ENCODE measurements at places on chromosomes 6 and 20. TPM values are rescaled to one million over a fixed set of nuclear protein-coding genes. Genes with fewer than 3 reads are reported as not detected.

DNA sequence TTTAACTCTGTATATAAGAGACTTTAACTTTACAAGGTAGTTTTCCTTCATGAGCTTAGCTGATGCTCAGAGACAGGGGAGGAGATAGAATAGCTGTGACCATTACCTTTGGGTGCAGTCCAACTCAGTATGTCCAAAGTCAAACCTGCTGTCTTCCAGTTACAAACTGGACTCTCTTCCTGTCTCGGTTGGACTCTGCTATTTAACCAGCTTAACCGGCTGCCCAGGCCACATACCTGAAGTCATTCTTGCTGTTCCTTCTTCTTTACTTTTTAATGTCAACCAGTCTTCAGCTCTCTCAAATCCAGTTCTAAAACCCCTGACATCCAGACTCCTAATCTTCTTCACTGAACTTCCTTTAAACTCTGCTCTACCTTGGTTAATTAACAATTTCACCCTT lies 138.3 kb upstream of the TSHZ2 start:
- no peaks in the 10 kb centered on the region for H3K4me1 ChIP-seq
- no peaks in the 10 kb centered on the region for H3K36me3 ChIP-seq

- no peak overlapping the region for H3K4me3 ChIP-seq
- no peak for DNase-seq
- H3K27ac ChIP-seq = no peak overlapping the region
Observed at GRCh38 chr6:43900560-43900915, 130.5 kb downstream of the VEGFA start.

DNA sequence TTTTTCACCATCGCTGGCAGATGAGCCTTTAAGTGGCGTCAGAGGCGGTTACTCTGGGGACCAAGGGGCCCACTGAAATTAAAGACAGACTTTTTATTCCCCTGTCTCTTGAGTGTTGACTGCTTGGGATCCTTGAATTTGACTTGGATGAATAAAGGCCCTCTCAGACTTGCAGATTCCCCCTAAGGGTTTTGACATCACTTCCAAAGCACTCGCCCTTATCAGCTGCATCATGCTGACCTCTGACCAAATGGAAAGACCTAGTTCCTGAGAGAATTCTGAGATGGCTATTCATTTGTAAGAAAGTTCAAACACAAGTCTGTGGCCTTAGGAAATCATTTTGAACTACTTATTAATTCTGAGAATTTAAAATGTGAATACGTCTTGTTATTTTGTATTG lies 13.5 kb upstream of the MOXD1 start:
- no peaks in the 10 kb centered on the region for H3K4me1 ChIP-seq
- DNase-seq = no peak
- no peak overlapping the region for H3K27ac ChIP-seq
- H3K36me3 ChIP-seq = no peaks in the 10 kb centered on the region

DNA sequence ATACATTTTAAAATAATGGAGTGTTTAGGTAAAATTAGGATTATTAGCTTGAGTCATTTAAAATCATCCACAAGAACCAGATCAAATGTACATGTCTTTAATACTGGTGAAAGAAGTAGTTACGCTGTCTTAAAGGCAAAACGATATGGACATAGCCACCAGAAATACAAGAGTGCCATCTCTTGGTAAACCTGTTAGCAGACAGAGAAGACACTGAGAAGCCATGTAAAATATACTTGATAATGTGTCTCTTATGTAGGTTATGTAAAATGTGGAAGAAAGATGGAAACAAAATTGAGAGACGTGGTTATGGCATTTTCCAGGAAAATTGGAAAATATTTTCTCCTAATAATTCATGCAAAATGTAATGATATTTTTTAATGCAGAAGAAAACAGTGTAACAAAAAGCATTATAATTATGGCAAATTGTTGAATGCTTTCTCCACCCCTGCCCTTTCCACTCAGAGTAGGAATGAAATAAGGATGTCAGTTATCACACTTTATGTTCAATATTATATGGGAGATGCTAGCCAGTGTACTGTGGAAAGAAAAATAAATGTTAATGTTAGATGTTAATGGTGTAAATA lies 12.2 kb upstream of the SLC17A2 start:
- H3K36me3 ChIP-seq = no peaks in the 10 kb centered on the region
- no peak overlapping the region for H3K27ac ChIP-seq
- H3K27me3 ChIP-seq = no peaks in the 10 kb centered on the region
- no peak overlapping the region for H3K4me3 ChIP-seq

Gene METTL24
- 1.5 TPM for total RNA-seq

Data from thymus (tissue), 14 donors.